ENCODE measurements at places on chromosomes 12 and 14.

- DNase-seq: no peak
Measured at GRCh38 chr14:33840797-33841196, 110.1 kb downstream of the EGLN3 start.

GRCh38 chr12:38785381-38785780 lies 120.0 kb downstream of the CPNE8 start:
- no peak for DNase-seq

DNA sequence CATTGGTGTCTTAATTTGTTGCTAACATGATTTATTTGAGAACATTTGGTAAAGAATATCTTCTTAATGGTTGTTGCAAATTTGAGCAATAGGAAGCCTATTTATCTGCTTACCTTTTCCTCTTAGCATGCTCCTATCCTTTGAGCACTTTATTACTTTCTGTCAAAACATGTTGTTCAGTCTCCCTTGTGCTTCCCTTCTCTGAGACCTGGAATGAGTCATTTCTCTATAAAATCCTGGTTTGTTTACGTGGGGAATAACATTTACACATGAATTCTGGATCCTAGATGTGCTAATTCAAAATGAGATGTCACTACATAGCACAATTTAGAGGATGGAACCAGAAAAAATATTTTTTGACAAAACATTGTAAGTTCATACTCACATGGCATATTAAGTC lies 844.0 kb upstream of the LRFN5 start:
- no peak for DNase-seq

DNA sequence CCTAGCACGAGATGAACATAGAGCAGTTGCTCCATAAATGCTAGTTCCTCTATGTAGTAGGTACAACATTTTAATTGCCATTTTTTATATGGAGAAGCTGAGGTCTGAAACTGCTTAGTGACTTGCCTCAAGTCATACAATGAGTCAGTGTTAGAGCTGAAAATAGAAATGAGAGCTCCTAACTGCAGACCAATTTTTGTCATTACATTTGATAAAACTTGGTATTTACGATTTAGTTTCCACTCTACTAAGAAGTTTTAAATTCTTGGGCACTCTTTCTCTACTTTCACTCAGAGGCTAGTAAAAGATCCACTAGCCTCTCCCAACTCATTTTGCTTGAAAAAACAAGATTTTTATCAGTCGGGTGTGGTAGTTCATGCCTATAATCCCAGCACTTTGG lies 8.1 kb upstream of the TMED10 start:
- no peak for DNase-seq

- no peak for DNase-seq
Measured at GRCh38 chr12:127260531-127260930, 1006.4 kb upstream of the TMEM132C start.

DNA sequence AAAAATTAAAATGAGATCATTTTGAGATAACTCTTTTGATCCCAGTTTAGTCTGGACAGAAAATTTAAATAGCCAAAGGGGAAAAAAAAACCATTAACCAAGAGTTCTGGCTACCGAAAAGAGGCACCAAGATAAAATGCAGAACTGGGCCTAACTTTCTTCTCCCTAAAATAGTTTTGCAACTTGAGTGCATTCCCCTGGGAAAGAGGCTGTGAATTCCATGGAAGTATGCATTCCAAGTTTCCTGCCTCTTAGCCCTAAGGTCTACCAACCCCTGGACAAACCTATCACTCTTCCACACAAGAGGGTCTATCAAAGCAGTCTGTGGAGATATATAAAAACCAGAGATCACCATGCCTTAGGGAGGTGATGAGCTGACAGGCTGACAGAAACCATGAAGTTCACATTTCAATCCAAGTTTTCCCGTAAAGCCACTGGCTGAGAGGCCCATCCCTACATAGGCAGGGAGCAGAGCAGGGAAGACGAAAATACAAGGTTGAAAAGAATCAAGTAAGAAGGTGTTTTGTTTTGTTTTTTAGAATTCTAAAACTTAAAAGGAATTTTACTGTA lies 33.8 kb downstream of the DCP1B start:
- no peak for DNase-seq

DNA sequence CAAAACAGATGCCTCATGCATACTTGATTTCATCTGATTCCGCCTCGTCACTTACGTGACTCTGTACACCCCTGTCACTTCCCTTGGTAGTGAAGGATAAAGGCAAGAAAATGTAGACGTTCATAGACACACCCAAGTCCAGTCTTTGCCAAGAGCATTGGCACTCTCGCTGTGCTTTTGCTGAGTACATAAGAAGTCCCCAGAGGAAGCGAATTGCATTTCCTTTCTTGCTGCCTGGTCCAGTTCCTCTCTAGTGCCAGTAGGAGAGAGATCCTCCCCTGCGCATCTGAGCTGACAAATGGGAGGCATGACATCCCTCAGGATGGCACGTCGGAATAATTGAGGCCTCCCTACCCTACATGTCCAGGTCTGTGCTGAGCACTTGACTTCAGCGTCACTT lies 21.3 kb upstream of the RIN3 start:
- no peak for DNase-seq

GRCh38 chr12:122040579-122041386 lies 19.1 kb downstream of the BCL7A start:
- DNase-seq: no peak

- no peak for DNase-seq
Measured at GRCh38 chr12:96822641-96823040, 84.4 kb upstream of the NEDD1 start.

DNA sequence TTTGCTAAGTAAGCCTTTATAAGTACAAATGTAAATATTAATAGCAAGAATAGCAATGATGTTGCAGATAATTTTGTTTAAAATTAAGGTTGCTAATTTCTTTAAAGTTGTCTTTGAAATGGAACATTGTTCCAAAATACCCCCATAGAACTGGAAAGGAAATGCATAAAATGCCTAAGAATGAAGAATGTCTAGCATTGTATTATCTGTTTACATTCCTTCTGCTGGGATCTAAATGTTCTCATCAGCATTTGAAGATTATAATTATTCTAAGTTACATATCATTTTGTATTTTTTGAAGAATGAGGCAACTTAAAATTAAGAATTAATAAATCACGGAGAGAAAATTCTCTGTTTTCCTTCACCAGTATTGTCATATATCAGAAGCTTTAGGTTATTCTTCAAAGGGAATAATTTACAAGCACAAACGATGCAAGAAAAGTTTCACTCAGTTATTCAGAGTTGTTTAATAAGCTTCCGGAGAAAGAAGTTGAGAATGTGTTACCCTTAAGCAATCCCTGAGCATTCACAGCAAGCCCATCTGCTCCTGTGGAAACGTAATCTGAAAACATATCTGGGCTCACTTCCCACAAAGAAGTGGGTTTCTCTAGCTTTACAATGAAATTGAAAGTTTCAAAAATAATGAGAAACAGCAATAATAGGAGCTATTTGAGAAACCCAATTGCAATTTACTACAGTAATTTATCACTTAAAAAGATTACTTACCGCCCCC lies 21.3 kb downstream of the SLC6A15 start:
- no peak for DNase-seq

DNA sequence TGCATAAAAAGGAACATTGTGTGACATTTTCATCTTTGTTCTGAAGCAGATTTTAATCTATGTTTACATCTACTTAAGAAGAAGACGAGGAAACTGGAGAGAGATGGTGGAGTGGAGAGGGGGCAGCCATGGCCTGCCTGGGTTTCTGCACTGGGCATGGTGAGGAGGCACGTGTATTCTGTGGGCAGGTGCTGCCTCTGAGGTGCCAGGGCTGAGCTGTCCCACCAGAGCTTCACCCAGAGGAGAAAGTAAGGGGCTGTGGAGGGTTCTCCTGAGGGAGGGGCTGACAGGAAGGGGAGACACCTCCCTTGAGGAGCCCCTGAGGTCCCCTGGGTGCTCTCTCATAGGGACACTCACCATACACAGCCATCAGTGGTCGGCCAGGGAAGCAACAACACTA lies 372.4 kb upstream of the OR4E1 start:
- no peak for DNase-seq

DNA sequence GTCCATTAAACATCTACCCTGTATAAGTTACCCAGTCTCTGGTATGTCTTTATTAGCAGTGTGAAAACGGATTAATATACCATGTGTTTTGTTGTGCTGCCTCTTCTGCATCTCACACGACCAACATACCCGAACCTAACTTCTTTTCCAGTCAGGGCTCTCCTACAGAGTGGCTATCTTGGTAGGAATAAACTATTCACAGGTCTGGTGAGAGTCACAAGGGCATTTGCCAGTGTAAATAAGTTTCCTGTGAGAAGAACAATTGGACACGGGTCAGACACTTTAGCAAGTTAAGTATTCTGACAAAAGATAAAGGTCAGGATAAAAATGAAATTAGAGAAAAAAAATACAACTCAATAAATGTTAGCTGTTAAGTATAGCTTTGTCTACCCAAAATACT lies 60.9 kb downstream of the MYF5 start:
- no peak for DNase-seq

- no peak for DNase-seq
Measured at GRCh38 chr12:12979731-12980259, 20.3 kb downstream of the HEBP1 start.

DNA sequence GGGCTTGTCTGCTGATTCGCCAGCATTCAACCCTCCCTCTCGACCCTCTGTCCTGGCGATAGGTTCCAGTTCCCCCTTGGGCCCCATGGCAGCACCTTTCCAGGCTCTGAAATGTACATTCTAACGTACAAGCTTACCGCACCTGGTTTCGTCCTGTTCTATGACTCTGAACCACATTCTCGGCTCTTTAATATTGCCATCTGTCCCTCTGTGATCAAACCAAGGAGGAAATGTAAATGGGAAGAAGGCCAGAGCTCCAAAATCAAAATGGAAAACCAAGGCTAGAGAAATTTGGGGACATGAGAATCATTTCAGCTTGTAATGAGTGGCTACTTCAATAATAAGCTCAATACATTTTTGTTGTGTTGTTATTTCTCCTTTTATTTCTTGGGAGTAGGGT lies 117.2 kb downstream of the TTC7B start:
- DNase-seq: no peak

DNA sequence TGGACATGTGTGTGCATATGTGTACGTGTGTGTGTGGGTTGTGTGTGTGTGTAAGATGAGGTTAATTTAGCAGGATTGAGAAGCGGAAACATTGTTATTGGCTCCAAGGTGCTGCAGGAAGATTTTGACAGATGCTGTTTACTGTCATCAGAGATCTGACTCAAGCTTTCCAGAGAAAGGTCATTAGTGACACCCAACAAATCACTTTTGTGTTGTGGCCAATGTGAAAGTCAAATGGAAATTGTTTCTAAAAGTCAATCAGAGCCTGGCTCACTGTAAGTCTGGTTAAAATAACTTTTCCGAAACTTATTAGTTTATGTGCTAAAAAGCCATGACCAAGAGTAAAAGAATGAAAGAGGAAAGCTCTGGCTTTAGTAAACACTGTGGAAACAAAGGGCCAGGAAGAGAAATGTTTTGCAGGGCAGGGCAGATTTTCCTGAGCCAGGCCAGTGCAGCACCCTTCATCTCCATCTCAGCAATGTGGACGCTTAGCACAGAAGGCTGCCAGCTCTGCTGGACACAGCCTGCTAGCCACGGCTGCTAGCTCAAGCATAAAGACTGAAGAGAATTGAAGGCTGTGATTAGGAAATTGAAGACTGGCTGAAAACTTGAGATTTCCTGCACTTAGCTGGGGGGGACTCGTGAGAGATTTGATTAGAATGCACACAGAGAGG lies 235.8 kb downstream of the NEDD1 start:
- no peak for DNase-seq

DNA sequence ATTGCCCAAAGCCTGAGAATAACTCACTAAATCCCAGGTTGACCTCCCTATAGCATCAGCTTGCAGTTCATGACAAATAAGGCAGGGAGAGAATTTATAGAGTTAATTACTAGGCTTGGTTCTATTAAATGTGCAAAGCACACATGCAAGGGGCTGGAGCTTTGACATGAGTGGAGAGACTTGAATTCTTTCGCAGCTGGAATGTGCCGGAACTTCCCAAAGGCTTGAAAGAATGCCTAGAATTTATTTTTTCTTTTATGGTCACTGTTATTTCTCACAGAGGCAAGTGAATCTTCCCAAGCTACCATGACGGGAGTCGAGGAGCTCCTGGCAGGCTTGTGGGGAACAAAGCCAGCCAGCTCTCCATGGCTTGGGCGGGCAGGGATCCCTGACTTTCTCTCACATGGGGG lies 95.5 kb upstream of the USP44 start:
- DNase-seq: no peak

DNA sequence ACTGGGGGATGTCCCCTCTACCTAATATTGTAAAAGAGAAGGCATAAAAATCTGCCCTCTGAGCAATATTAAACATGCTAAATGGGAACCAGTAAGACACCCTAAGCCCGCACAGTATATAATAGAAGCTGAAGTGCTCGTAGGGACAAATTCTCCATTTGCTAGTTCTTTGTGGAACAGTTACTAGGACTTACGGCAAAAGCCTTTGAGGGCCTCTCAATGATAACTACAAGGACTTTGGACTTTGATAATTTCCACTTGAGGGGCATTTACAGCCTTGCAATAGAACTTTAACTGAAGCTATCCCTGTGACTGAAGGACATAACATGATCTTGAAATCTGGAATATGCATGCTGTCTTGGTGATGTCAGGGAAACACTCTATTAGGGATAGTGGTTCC lies 111.5 kb upstream of the IFNG-AS1 start:
- no peak for DNase-seq

DNA sequence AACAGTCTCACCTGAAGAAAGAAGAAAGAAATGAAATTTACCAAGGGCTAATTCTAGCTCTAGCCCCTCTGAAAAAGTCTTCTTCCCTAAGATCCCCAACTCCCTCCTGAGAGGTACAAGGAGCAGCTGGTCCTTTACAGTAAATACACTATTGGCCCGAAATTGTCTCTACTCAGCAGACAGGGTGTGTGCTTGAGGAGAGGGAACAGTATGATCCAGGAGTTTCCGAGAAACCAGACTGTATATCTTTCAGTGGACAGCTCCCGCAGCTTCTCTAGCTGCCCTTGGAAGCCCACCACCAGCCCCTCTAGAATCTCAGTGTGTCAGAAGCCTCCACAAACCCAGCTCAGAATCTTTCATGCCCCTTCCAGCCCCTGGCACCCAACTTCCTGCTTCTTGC lies 8.1 kb downstream of the GPR84 start:
- no peak for DNase-seq

GRCh38 chr12:75481774-75482173 lies 1.2 kb downstream of the GLIPR1 start:
- no peak for DNase-seq

DNA sequence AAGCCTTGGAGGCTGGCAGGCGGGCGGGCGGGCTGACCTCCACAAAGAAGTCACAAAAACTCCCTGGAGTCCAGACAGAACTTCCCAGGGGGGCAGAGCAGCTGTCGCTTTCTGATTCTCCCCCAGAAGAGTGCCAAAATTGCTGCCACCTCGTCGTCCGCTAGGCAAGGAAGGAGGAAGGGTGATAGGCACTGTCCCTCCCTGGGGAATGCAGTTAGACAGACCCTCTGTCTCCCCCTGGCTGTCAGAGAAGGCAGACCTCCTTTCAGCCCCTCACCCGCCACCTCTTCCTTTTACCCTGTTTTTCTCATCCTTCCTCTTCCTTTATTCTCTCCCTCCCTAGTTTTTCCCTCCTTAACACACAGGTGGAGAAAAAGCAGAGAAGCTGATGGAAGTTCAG lies 18.7 kb downstream of the GRIN2B start:
- no peak for DNase-seq

Data from NCI-H1092 (cell line).